NCI-H187 (cell line): ENCODE measurements at places on chromosomes 16 and 17.

DNA sequence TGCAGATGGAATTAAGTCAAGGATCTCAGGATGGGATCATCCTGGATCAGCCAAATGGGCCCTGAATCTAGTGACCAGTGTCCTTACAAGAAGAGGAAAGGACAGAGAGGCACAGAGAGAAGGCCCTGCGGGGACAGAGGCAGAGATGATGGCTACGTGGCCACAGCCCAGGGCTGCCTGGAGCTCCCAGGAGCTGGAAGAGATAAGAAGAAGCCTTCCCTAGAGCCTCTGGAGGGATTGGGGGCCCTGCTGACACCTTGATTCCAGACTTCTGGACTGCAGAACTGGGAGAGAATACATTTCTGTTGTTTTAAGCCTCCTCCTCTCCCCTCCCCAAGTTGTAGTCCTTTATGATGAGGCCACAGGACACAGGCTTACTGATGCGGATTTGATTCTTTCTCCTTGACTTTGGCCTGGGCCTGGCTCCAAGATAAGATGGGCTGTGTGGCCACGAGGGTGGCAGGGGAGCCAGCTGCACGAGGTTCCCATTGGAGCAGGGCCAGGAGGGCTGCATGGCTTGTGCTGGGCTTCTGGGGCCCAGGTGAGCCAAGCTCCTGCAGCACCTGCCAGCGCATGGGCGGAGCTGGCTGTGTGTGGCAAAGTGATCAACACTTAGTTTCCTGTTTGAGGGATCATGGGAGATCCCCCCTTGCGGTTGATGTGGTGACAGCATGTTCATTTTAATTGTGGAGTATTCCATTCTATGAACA is 146.1 kb downstream of the IRF8 start:
- DNase-seq = no peak

GRCh38 chr17:3030096-3030495 is 33.3 kb downstream of the OR1D5 start:
- no peak for DNase-seq

DNA sequence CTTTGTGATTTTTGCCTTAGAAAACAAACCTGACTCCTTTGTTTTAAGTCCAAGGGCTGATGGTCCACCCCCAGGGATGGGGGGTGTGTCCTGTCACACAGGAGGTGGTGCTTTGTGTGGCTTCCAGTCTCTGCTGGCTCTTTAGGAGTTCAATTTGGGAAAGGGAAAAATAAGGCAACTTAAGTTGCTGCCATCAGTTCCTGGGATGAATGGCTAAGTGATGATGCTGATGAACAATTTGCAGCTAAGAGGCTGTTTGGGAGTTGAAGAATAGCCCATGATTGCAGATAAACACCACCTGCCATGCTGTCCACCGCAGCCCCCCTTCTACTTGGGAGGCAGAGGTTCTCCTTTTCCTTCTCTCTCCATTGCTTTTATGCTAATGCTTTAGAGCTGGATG is 40.2 kb downstream of the ARL4D start:
- DNase-seq = no peak

GRCh38 chr17:35698800-35699199 is 32.6 kb upstream of the RASL10B start:
- no peak for DNase-seq

DNA sequence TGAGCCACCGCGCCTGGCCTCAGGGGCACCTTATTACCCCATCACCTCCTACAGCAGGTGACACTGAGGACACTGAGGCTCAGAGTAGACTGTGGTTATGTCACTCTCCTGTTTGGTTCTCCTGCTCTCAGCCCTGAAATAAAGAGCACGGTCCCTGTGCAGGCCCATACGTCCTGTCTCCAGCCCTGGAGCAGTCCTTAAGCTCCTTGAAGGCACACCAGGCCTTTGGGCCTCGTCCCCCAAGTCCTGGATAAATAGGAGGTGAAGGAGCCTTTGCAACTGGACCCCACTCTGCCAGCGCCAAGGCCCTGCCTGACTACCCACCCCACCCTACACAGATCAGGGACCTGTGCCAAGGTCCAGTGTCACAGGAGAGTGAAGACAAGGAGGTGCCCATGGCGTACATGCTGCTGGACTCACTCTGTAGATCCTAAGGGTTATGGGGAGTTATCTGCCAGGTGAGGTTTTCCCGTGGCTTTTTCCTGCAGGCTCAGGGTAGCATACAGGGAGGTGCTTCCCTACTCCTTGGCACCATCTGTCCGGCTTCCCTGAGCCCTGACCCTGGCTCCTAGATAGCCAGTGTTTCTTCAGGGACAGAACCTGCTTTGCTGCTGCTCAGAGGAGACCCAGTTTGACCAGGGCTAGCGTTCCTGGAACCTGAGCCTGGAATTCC is 253.2 kb downstream of the SEC14L1 start:
- DNase-seq = no peak

DNA sequence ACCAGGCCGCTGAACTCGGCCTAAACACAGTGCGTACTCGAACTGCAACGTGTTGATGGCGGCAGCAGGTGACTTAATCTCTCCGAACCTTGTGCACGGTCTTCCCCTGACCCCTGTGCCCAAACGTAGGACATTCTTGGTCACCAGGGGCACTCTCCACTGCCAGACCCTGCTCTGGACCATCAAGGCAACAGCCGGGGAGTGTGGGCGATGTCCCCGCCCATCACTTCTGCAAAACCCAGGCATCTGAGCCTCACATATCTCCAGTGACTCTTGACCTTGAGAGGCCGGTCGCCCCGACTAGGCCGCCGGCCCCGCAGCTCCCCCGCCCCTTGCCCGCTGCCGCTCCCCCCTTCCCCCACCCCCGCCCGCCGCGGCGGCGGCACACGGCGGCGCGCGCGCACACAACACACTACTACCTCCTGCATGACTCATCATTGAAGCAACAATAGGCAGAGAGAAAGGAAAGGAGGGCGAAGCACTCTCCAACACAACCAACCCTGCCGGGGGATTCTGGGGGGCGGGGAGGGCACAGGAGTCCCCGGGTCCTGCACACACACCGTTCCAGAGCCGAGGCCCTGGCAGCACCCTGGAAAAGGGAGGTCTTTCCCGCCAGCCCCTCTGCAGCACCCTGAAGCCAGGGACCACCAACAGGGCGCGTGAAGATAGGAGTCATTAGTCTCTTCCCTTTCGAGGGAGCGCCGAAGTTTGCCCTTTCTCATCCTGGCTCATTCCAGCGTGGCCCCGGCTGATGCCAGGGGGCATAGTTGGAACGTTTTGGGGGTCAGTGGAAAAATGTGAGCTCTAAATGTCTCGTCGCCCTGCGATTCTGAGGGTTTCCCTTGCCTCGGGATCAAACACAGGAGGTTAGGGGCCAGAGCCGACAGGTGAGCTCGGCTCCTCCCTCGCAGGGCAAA is 1.9 kb downstream of the MNT start:
- no peak for DNase-seq

DNA sequence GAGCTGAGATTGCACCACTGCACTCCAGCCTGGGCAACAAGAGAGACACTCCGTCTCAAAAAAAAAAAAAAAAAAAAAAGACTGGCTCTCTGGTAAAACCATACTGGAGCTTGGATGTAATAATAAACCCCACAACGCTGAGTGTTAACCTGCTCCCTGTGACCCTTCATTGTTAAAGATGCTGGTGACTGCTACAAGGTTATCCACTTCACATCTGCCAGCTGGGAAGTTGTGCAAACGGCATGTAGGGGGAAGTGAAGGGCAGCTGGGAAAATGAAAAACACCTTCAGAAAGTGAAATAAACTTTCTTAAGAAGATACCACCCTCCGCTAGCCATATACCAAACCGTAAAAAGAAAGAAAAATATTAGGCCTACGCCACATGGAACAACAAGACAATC is 131.0 kb upstream of the NUDT7 start:
- DNase-seq = no peak

DNA sequence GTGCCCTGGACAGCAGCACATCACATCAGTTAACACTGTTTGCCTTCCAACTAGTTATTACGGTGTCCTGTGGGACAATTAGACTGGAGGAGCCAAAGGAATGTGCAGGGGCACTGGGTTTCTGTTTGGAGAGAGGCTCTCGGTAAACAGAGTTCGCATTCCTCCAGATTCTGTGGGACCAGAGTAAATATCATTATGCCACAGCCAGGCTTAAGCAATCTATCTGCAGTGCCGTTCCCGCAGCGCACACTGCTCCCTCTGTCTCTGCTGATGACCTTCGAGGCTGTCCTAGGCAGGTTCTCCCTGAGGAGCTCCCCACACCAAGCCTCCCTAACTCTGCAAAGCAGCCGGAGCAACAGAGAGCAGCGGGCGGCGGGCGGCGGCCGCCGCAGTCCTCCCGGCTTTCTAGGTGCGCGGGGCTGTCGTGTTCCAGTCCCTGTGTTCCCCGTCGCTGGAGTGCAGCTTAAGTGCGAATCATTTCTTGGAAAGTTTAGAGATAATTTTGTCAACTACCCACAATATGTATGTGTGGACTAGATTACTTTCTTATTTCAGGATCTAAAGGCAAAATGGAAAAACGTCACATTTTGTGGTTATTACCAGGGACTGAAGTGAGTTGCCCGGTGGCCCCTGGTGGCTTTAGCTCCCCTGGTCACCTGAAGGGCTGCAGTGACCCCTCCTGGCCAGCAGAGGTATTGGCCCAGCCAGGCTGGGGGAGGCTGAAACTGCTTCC is 43.3 kb downstream of the PGS1 start:
- DNase-seq = peak; percentile 56

- DNase-seq = no peak
These were observed 18.3 kb upstream of the SUPT4H1 start for GRCh38 chr17:58370309-58370708.

DNA sequence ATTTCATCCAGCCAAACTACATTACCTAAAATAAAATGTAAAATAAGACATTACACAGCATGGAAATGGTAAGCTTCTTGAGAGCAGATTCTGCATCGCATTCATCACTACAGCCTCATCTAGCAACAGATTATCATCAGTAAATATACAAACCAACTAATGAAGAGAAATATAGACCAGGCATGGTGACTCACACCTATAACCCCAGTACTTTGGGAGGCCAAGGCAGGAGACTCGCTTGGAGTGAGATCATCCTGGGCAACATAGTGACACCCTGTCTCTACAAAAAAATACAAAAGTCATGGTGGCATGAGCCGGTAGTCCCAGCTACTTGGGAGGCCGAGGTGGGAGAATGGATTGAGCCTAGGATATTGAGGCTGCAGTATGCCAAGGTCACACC is 19.9 kb downstream of the NCBP3 start:
- no peak for DNase-seq

DNA sequence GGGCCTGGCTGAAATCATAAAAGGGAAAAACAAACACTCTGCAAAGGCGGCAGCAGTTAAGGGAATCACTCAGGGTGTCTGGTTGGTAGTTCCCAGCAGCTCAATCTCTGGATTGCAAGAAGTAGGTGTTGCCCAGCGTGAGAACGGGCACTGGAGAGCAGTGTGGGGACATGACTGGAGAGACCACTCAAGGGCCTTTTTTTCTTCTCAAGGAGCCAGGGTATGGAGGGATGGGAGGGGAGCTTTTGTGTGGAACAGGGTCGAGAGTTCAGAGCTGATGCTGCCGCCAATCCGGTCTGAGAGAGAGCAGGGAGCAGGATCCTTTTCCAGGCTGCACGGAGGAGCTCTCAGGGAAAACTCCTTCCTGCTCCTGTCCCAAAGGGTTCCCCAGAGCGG is 15.2 kb downstream of the SCNN1B start:
- peak; percentile 10 for DNase-seq

- no peak for DNase-seq
These were observed at the start of gene AOC3 for GRCh38 chr17:42850954-42851353. AOC3 (plus strand) TSS chr17:42851199; CDS start chr17:42851344, 145 bp downstream.

DNA sequence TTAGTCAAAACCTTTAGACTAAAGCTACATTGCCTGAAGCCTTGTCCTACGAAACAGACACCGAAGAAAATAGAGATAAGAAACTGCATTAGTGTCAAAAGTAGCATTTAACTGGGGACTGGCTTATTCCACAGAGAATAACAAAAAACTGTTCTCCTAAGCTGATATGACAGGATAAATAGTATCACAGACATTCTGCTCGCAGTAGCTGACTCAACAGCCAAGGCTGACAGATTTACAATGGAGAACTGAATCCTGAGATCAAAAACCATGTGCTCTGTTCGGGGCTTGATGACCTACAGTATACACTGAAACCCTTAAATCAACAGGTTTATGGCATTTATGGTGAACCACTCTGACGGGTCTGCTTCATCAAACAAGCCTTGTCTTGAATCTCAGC is 25.5 kb downstream of the ADAMTS18 start:
- DNase-seq = no peak

- no peak for DNase-seq
These were observed 287.9 kb downstream of the FTO start for GRCh38 chr16:53991754-53992378.

GRCh38 chr16:89383095-89384003 is 107.0 kb downstream of the ANKRD11 start:
- no peak for DNase-seq
